Aorta (tissue), 5 donors: ENCODE measurements at places on chromosomes 7 and 10. TPM values are rescaled to one million over a fixed set of nuclear protein-coding genes. Genes with fewer than 3 reads are reported as not detected.

DNA sequence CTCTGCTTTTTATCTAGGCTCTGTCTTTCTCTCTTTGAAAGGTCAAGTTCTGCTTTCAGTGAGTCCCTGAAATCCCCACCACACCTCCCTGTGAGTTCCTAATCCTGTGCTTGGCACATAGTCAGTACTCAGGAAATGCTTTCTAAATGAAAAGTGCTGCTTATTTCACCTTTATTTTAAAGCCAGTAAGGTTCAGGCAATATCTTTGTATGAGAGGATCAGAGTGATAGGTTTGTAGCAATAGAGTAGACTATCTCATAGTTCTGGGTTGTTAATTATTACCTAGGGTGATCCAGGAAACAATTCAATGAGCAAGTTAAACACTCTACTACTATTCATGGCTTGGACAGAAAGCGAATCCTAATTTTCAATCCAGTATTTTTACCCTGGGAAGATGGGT, 7.4 kb upstream of the LAMB1 start:
- no peak for DNase-seq
- no peak overlapping the region for H3K4me3 ChIP-seq
- no peak overlapping the region for H3K27ac ChIP-seq
- no peaks in the 10 kb centered on the region for H3K27me3 ChIP-seq
- no peaks in the 10 kb centered on the region for H3K36me3 ChIP-seq

- H3K27ac ChIP-seq = no peak overlapping the region
- H3K4me1 ChIP-seq = no peaks in the 10 kb centered on the region
- H3K36me3 ChIP-seq = peaks cover 3% of the 10 kb centered on the region
- no peak overlapping the region for H3K4me3 ChIP-seq
Measured at GRCh38 chr10:73232887-73233286, 14.2 kb downstream of the DNAJC9 start.

Gene POLR2J
- 29.6 TPM for total RNA-seq

Gene C10orf95
- total RNA-seq = not detected
